ENCODE measurements at places on chromosomes 11 and 22.

DNA sequence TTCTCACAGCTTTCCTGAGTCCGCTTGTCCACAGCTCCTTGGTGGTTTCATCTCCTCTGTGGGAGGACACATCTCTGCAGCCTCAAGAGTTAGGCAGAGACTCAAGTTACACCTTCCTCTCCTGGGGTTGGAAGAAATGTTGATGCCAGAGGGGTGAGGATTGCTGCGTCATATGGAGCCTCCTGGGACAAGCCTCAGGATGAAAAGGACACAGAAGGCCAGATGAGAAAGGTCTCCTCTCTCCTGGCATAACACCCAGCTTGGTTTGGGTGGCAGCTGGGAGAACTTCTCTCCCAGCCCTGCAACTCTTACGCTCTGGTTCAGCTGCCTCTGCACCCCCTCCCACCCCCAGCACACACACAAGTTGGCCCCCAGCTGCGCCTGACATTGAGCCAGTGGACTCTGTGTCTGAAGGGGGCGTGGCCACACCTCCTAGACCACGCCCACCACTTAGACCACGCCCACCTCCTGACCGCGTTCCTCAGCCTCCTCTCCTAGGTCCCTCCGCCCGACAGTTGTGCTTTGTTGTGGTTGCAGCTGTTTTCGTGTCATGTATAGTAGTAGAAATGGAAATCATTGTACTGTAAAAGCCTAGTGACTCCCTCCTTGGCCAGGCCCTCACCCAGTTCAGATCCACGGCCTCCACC lies 11.7 kb downstream of the RASD2 start:
- no peak for DNase-seq

GRCh38 chr11:57097149-57097548 lies 84.6 kb upstream of the LRRC55 start:
- DNase-seq: no peak

DNA sequence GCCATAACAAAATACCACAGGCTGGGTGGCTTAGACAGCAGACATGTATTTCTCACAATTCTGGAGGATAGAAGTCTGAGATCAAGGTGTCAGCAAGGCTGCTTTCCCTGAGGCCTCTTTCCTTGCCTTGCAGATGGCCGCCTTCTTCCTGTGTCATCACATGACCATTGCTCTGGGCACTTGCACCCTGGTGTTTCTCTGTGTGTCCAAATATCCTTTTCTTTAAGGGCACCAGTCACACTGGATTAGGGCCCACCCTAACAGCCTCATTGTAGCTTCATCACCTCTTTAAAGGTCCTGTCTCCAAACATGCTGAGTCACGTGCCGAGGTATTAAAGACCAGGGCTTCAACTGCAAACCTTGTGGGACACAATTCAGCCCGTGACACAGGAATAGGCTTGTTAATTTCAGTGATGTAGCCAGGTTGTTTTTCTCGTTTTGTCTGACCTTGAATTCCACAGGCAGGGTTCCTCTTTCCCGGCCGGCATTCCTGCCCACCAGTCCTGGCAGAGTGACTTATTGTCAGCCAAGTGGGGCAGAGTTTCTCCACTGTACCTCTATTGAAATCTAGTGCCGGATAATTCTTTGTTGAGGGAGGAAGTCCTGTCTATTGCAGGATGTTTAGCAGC lies 100.1 kb downstream of the KCNQ1OT1 start:
- no peak for DNase-seq

DNA sequence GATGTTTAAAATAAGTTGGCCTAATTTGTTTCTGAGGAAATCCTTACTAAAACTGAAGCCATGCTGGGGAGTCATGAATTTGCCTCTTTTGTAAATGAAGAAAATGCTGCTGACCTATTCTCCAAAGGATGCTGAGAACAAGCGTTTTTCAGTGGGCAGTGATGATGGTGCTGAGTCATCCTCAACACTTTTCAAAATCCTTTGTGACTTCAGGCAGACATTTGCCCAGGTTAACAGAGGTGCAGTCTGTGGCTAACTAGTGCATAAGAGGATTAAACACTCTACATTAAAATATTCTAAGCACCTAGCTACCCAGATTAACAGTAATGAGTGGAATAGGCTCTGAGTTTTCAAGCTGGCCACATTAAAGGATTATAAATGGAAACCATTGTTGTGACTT lies 509.0 kb downstream of the DLG2 start:
- DNase-seq: no peak

- no peak for DNase-seq
Observed at GRCh38 chr11:44950031-44950624, 555 bp downstream of the TP53I11 start.

- DNase-seq: no peak
Observed at GRCh38 chr11:35662061-35662648, 420 bp upstream of the TRIM44 start.

DNA sequence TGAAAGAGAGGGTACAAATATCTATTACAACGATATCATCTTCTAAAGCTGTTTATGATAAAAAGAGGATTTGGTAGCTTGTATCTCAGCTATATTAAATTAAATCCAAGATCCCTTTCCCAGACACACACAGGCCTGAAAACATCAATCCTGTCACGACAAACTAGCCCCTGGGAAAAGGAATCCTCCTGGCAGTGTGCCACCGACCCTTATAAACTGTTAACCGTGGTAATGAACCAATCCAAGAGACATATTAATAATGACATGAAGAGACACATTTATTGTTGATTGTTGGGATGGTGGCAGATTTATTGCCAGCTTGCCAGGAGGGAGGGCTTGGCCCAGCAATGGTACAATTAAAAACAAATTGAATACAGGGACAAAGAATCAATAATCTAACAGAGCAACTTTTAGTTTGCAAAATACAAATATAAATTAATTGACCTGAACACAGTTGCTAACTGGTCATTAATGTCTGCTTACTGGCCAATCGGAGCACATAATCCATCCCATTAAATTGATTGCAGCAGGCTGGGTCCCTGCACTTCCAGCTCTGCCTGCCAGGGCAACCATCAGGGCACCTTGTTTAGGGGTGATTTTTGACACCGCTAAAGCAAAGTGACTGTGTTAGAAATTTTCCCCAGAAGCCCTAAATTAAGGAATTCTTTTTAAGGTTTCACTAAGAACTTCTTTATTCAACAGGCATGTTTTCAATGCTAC lies 887.6 kb downstream of the OPCML start:
- no peak for DNase-seq

DNA sequence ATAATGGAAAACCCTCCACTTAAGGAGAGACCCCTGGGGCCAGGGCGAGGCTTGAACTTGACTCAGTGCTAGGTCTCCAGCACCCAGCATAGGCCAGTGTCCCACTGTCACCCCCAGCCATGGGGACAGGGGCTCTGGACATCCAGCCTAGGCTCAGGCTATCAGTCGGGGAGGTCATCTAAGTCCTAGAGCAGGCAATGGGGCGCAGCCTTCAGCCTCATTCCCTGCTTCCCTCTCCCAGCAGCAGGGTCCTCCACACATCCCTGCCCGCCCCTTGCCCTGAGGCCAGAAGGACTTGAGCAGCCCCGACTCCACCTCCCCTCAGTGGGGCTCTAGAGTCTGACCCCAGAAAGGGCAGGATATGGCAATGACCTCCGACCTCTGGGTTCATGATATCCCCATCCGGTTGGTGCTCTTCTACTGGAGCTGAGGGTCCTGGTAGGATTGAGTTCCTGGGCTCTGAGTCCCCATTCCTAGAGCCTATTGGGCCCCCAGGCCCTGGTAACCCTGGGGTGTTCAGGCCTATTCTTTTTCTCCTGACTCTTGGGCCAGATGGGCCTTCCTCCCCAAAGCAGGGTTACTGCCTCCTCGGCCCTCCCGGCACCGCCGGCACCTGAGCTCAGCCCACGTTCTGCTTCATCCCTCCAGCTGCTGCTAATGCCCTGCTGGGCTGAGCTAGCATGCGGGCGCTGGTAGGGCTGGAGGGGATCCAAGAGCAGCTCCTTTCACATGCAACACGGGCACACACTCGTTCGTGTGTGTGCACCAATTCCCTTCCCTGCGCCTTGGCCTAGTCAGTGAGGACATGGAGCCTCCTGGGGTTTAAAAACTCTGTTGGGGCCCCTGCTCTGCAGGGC lies 4.4 kb downstream of the CST6 start:
- no peak for DNase-seq

- no peak for DNase-seq
Observed at GRCh38 chr11:35761899-35762298, 99.3 kb downstream of the TRIM44 start.

GRCh38 chr11:119091966-119092879 lies 7.5 kb downstream of the HMBS start:
- DNase-seq: no peak

GRCh38 chr11:72703267-72704008 lies 29.2 kb upstream of the PDE2A start:
- no peak for DNase-seq

DNA sequence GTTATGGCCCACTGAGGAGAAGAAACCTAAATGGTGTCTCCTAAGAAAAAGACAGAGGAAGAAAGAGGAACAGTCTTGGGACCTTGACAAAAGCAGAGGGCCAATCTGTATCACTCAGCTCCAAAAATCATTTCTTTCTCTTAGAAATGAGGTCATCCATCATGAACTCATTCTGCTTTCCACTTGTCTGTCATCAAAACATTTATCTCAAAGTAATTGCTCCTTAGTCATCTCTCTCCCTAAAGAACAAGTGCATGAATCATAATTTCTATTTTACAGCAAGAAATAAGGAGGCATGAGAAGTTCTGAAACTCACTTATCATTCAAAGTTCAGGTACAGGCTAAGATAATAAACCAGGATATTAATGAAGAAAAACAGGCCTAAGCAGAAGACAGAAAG lies 375.6 kb downstream of the KCNA4 start:
- no peak for DNase-seq

DNA sequence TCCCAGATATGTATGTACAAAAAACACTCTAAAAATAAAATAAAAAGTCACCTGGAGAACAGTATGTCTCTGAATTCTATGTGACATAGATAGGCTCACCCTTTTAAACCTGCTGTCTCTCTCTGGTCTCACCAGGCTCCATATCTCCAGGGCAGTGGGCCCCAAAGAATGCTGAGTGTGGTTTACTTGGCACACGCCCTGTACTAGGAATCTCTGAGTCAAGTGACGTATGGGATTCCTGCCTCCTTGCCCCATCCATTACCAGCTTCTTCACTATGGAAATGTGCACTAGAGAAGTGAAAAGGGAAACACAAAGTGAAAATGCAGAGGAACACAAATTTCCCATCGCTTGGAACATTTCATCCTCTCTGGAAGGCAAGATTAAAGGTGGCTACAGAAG lies 722.2 kb upstream of the TENM4 start:
- DNase-seq: no peak

DNA sequence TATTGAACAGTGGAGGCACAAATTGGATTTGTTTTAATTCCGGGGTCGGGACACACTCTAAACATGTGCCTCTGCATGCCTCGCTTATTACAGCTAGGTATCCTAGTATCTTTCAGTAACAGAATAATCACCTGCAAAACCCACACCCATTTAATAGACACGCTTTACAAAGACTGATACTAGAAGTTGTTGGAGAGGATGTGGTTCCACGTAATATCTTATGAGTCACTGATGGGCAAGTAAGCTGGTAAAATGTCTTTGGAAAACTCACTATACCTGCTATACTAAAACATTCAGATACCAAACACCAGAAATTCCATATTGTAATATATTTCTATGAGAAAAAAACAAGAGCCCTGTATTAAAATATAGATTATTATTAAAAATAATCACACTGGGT lies 84.0 kb downstream of the GGTLC2 start:
- DNase-seq: no peak

- DNase-seq: no peak
Observed at GRCh38 chr11:127925475-127925874, 661.9 kb downstream of the ETS1 start.
